Dorsolateral prefrontal cortex (tissue), 122 donors: ENCODE measurements at places on chromosomes 13 and 19.

GRCh38 chr13:36310417-36311108, 12.9 kb upstream of the CCDC169 start:
- no peak for DNase-seq

DNA sequence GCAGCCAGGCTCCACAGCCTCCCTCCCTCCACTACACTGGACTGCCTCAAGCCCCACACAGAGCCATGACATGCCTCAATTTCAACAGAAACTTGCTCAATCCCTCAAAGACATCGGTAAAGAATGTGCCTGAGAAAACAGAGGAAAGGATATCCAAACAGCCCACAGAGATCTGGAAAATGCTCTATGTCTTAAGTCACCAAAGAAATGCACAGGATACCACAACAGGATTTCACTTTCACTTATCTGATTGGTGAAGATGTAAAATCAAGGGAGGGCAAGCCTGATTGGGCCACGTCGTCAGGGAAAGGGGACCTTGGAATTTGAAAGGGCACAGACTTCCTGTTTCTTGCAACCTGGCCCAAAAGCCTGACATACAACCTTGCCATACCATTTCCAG, 14.2 kb downstream of the CACNA1A start:
- no peak for DNase-seq

DNA sequence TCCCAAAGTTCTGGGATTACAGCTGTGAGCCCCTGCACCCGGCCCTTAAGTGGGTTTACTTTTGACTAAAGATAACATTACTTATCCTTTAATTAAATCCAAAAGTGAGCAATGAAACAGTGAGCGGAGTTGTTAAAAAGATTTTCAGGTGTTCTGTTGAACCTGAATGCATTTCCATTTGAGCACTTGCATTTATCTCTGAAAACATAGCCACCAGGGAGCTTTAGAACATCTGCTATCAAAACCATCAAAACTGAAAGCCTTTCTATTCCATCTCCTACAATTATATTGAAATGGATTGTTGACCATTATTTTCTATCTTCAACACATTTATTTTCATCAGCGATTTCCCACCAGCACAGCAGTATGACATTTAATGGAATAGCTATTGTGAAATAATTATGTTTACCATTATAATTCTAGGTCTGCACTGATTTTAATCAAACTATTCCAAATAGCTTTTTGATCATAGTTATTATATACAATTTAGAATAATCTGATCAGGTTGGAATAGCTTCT, 269.0 kb downstream of the FGF14 start:
- no peak for DNase-seq

- no peak for DNase-seq
Observed at GRCh38 chr19:19637523-19638251, 5.8 kb downstream of the GMIP start.

DNA sequence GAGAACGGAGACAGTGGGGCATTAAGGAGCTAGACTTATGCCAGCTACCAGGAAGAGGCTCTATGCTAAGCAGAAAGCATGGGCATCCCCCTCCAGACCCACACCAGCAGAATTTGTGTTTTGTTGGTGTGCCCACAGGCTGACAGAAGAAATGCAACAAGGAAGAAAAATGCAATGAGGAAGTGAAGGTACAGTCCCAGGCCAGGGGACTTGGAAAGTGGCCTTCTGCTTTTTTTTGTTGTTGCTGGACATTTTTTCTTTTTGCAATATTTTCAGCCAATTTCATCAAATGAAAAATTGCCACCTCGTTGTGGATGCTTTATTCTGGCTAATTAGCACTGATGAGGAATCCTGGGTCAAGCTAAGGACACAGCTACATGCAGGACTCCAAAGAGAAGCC, 167.7 kb downstream of the TSHZ3 start:
- DNase-seq: no peak

DNA sequence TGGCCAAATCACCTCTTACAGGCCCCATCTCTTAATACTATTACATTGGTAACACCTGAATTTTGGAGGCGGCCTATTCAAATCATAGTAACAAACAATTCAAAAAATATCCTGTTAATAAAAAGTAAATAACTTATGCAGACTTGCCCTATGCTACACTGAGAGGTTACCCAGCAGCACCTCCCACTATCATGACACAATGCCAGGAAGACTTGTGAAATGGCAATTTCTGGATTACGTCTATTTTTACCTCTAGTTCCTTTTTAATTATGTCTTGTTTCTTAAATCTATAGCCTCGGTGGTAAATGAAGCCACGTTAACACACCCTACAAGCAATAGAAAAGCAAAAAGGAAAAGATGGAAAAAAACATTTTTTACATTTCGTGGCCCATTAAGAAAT, 6.2 kb upstream of the DZIP1 start:
- DNase-seq: no peak

GRCh38 chr13:113149711-113150549, 8.5 kb upstream of the PROZ start:
- DNase-seq: peak; percentile 32

GRCh38 chr19:50514346-50515167, 844 bp upstream of the ASPDH start:
- DNase-seq: peak; percentile 87

- DNase-seq: no peak
Observed at GRCh38 chr13:64482373-64482772, 2747.8 kb downstream of the PCDH9 start.
